Cardiac muscle cell (in vitro differentiated cells and primary cell): ENCODE measurements at places on chromosomes 12 and 14. TPM values are rescaled to one million over a fixed set of nuclear protein-coding genes. Genes with fewer than 3 reads are reported as not detected.

GRCh38 chr12:111084158-111084557, 163.8 kb upstream of the MYL2 start:
- no peak overlapping the region for H3K4me3 ChIP-seq
- H3K27ac ChIP-seq = no peak overlapping the region
- DNase-seq = no peak
- H3K36me3 ChIP-seq = no peaks in the 10 kb centered on the region
- no peaks in the 10 kb centered on the region for H3K27me3 ChIP-seq

DNA sequence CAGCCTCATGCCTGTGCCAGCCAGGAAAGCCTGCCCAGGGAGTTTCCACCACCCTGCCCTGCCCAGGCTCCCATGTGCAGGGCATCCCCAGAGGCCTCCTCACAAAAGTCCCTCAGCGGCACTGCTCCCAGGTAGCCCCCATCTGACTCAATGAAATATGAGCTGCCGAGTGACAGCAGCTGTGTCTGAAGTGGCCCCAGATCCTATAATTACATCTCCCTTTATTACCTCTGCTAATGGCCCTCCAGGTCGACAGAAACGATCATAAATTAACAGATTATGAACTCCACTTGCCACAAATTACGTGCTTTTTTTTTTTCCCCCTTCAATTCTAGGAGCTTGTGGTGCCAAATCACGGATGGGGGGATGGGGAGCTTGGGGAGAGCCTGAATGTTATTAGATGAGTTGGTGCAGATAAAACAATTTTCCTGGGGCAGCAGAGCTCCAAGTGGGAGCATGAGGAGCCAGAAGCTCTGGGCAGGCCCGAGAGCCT, 110.4 kb downstream of the ESRRB start:
- DNase-seq = peak; percentile 34
- H3K27ac ChIP-seq = no peak overlapping the region
- no peaks in the 10 kb centered on the region for H3K27me3 ChIP-seq
- no peaks in the 10 kb centered on the region for H3K36me3 ChIP-seq

DNA sequence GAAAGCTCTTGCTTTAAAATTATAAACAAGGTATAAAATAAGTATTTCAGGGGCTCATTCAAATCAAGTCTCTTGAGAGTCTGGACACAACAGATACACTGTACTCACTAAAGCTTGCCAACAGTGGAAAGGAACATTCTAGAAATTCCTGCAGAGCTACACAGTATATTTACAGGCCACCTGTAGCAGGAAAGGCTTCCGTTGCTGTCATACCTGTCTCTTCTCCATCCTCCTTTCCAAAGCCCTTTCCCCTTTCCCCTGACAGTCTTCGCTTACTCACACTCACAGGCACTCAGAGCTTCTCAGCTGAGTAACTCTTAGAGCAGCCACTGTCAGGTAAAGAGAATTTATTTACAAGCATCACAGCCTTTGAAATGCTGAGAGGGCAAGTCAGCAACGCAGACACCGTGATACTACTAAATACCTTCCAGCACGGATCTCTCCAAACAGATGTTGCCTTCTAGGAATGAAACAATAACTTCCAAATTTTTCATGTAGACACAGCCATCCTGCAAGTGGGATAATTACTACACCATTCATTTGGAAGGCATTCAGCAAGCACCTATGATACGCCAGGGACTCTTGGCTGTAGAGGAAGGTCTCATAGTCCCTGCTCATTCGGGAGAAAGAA, 167.9 kb downstream of the FOXN3 start:
- no peaks in the 10 kb centered on the region for H3K36me3 ChIP-seq
- H3K4me3 ChIP-seq = no peak overlapping the region
- no peak for DNase-seq
- H3K27me3 ChIP-seq = no peaks in the 10 kb centered on the region

Gene MYL2
- total RNA-seq = 2.7 and 12.2 TPM in 2 replicates

Gene RDH16
- 0.95 and 2.6 TPM in 2 replicates for total RNA-seq

- H3K4me1 ChIP-seq = no peaks in the 10 kb centered on the region
- no peaks in the 10 kb centered on the region for H3K27me3 ChIP-seq
- no peaks in the 10 kb centered on the region for H3K36me3 ChIP-seq
Measured at GRCh38 chr14:94569381-94570001, 8.2 kb downstream of the SERPINA4 start.

Gene PIWIL1
- total RNA-seq = not detected in 2 replicates

GRCh38 chr14:23392613-23393012, 15.5 kb downstream of the MYH6 start:
- no peak for DNase-seq
- H3K36me3 ChIP-seq = peaks cover 96% of the 10 kb centered on the region
- peaks cover 5% of the 10 kb centered on the region for H3K4me1 ChIP-seq
- peak overlapping the region; percentile 99 for H3K27ac ChIP-seq
- no peaks in the 10 kb centered on the region for H3K27me3 ChIP-seq
- no peak overlapping the region for H3K4me3 ChIP-seq

Gene SERPINA10
- total RNA-seq = not detected in 2 replicates

Gene MSI1
- 22.5 and 28.8 TPM in 2 replicates for total RNA-seq

DNA sequence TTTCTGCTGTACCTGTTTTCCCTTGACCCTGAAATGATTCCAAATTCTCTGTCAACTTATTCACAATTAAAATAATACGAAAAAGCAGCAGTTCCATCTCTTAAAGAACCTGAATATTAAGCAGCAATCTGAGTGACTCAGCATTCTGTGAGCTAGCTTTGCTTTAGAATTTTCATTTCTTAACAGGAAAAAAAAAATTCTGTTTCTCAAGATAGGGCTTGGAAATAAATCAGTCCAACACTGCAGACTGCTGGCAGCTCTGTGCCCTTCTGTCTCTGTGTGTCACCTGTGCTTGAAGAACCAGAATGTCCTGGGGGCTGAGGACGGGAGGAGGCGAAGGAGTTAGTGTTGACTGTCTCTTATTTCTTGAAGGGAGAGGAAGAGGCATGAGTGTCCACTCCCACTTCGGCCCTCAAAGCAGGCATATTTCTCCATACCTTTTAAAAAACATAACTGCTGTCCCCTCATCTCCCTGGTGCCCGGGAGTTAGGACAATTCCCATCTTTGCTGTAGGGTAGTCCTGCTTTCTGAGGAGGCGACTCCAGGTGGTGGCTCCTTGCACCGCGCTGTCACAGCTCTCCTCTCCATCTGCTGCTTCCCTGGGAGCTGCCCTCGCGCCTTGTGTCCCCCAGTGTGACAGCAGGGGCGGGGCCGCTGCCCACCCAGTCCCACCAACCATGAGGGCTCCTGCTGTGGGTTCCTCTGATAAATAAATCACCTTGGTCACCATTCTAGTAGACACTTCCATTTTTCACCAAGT, 203.1 kb downstream of the CALM1 start:
- H3K4me1 ChIP-seq = no peaks in the 10 kb centered on the region
- no peaks in the 10 kb centered on the region for H3K27me3 ChIP-seq
- no peak overlapping the region for H3K27ac ChIP-seq
- no peaks in the 10 kb centered on the region for H3K36me3 ChIP-seq
- DNase-seq = no peak
- H3K4me3 ChIP-seq = no peak overlapping the region

DNA sequence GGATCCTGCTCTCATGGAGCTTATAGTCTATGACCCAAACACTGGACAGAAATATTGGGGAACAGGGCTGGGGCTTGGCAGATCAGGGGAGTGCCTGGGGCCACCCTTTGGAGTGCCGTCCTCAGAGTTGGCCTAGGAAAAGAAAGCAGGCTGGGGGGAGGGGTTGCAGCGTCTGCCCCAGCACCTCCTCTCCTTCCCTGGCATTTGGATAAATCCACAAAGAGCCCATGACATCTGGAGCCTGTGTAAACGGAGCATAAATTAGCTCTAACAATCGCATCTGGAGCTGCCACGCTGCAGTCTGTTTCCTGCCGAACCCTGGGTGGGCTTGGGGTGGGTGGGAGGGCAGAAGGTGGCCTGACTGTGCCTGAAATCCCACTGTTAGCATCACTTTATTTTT, 63.8 kb downstream of the MVK start:
- no peak overlapping the region for H3K27ac ChIP-seq
- no peak overlapping the region for H3K4me3 ChIP-seq
- no peaks in the 10 kb centered on the region for H3K27me3 ChIP-seq
- H3K4me1 ChIP-seq = no peaks in the 10 kb centered on the region
- H3K36me3 ChIP-seq = no peaks in the 10 kb centered on the region
- no peak for DNase-seq
